Endodermal cell (in vitro differentiated cells): ENCODE measurements at places on chromosomes 5 and 9. TPM values are rescaled to one million over a fixed set of nuclear protein-coding genes. Genes with fewer than 3 reads are reported as not detected.

DNA sequence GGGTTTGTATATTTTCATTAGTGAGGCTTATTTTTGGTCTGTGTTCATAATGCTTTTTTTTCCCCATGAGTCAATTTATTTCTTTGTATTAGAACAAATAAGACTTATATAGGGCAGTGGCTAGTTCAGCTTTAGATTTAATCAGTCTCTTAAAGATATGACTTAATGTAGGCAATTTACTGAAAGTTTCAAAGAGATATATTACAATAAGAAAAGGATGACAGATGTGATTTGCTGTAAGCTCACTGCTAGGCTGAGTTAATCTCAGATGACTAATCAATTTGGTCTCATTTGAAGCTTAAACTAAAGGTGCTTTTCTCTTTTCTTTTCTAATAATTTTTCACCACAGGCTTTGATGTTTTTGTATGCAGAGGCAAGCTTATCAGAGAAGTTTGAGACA is 291.8 kb upstream of the DAP start:
- no peaks in the 10 kb centered on the region for H3K27me3 ChIP-seq
- H3K27ac ChIP-seq = no peak overlapping the region
- no peaks in the 10 kb centered on the region for H3K4me1 ChIP-seq
- DNase-seq = no peak
- H3K36me3 ChIP-seq = no peaks in the 10 kb centered on the region

GRCh38 chr9:137045294-137046087 is 486 bp downstream of the NPDC1 start:
- H3K27me3 ChIP-seq = peaks cover 50% of the 10 kb centered on the region
- peaks cover 6% of the 10 kb centered on the region for H3K4me1 ChIP-seq
- peak; percentile 80 for DNase-seq
- H3K36me3 ChIP-seq = no peaks in the 10 kb centered on the region

DNA sequence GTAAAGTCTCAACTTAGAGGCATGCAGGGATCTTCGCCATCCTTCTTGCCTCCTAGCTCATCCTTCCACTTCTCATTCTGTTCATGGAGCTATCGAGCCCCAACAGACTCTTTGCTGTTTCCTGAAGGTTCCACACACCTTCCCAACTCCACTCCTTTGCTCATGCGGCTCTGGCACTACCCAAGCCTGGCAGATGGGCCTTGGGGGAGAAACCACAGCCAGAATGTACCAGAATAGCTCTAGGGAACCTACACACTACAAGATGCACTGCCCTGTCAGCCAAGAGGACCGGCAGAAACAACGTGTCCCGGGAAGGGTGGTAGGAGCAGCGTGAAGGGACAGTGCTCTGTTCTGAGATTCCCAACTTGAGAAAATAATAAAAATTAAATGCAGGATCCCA is 178.9 kb downstream of the GABBR2 start:
- no peaks in the 10 kb centered on the region for H3K4me1 ChIP-seq
- no peak for DNase-seq
- no peaks in the 10 kb centered on the region for H3K36me3 ChIP-seq
- H3K27me3 ChIP-seq = no peaks in the 10 kb centered on the region

GRCh38 chr9:70613024-70613768 is 198.7 kb upstream of the KLF9 start:
- H3K4me1 ChIP-seq = no peaks in the 10 kb centered on the region
- no peak for DNase-seq
- H3K4me3 ChIP-seq = no peak overlapping the region
- no peaks in the 10 kb centered on the region for H3K27me3 ChIP-seq
- peak overlapping the region; percentile 19 for H3K27ac ChIP-seq

DNA sequence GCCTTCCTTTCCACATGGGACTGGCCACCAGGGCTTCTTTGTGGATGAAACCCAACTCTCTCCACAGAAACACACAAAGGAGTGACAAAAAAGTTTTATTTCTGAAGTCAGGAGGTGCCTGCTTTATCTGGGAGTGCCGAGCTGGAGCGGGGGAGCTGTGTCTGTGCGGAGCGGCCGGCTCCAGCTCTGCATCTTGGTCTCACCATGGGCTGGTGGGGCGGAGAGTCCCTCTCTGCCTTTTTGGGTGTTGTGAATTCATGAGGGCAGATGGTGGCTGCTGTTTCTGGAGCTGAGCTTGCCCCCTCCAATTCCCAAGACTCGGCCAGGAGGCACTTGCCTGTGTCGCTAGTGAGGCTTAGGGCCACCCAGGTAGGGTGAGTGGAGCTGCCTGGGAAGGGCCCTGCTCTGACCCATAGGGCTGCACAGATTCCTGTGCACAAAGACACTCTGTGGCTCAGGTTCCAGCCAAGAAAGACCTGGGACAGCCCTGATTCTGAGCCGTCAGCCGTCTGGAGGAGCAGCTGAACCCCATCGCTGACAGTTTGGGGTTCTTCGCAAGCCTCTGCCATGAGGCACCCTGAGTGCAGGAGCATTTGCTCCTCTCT is 1.4 kb downstream of the DBH start:
- H3K27ac ChIP-seq = no peak overlapping the region
- no peak for DNase-seq

DNA sequence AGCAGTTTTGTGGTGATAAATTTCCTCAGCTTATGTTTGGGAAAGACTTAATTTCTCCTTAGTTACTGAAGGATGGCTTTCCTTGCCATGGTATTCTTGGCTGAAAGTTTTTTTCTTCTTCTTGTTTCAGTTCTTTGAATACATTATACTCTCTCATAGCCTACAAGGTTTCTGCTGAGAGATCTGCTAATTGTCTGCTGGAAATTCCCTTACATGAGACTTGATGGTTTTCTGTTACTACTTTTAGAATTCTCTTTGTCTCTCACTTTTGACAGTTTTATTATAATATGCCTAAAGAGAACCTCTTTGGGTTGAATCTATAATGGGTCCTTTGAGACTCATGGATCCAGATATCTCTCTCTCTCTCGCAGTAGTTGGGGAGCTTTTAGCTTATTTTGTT is 693.6 kb downstream of the PRELID2 start:
- no peaks in the 10 kb centered on the region for H3K4me1 ChIP-seq
- H3K27me3 ChIP-seq = no peaks in the 10 kb centered on the region
- H3K36me3 ChIP-seq = no peaks in the 10 kb centered on the region

- H3K27me3 ChIP-seq = no peaks in the 10 kb centered on the region
- no peak overlapping the region for H3K4me3 ChIP-seq
- H3K36me3 ChIP-seq = peaks cover 87% of the 10 kb centered on the region
- H3K27ac ChIP-seq = no peak overlapping the region
- no peak for DNase-seq
These were observed 14.5 kb downstream of the ANP32B start for GRCh38 chr9:97997330-97998276.

DNA sequence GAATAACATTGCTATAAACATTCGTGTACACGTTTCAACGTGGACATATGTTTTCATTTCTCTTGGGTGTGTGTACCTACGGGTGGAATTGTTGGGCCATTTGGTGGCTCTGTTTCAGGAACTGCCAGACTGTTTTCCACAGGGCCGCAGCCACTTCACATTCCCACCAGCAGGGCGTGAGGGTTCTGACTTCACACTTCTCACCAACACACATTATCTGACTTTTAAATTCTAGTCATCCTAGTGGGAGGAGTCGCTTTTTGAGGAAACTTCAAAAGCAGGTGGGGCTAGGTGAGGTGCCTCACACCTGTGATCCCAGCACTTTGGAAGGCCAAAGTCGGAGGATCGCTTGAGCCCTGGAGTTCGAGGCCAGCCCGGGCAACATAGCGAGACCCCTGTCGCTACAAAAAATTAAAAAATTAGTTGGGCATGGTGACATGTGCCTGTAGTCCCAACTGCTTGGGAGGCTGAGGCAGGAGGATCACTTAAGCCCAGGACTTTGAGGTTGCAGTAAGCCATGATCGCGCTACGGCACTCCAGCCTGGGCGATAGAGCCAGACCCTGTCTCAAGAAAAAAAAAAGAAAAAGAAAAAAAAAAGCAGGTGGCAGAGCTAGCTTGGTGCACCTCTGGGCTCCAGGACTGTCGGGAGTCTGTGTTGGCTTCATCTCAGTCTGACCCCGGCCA is 28.5 kb downstream of the TSPAN17 start:
- no peaks in the 10 kb centered on the region for H3K27me3 ChIP-seq
- H3K27ac ChIP-seq = no peak overlapping the region
- H3K4me1 ChIP-seq = no peaks in the 10 kb centered on the region
- H3K4me3 ChIP-seq = no peak overlapping the region

GRCh38 chr9:36874921-36875320 is 159.1 kb downstream of the PAX5 start:
- no peak overlapping the region for H3K27ac ChIP-seq
- H3K27me3 ChIP-seq = peaks cover 46% of the 10 kb centered on the region
- DNase-seq = no peak
- H3K36me3 ChIP-seq = no peaks in the 10 kb centered on the region
- H3K4me1 ChIP-seq = no peaks in the 10 kb centered on the region
- H3K4me3 ChIP-seq = no peak overlapping the region

- H3K4me1 ChIP-seq = no peaks in the 10 kb centered on the region
- no peak overlapping the region for H3K4me3 ChIP-seq
- DNase-seq = no peak
- no peaks in the 10 kb centered on the region for H3K36me3 ChIP-seq
- H3K27me3 ChIP-seq = peaks cover 16% of the 10 kb centered on the region
- H3K27ac ChIP-seq = no peak overlapping the region
These were observed 60.0 kb upstream of the FOXE1 start for GRCh38 chr9:97793067-97793466.

DNA sequence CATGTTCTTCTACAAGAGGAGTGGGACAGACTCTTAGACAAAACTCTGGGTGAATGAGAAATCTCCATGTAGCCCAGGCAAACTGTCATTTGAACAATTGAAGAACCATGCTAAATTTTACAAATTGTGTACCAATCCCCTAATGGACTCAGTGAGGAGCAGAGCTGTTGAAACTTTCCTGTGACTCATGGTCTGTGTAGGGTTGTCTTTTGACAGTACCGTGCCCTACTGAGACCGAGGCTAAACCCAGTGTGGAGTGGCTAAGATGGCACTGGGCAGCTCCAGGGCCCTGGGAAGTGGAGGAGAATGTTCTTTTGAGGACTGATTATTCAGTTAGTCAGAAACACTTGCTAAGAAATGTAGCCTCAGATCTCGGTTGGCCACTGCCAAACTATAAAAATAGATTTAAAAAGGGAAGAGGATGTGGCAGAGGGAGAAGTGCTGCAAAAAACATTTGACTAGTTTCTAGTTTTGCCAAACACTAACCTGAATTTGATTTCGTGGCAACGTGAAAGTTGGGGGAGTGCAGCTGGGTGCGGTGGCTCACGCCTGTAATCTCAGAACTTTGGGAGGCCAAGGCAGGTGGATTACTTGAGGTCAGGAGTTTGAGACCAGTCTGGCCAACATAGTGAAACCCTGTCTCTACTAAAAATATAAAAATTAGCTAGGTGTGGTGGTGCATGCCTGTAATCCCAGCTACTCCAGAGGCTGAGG is 24.7 kb downstream of the POU4F3 start:
- H3K36me3 ChIP-seq = no peaks in the 10 kb centered on the region
- peaks cover 2% of the 10 kb centered on the region for H3K4me1 ChIP-seq
- no peaks in the 10 kb centered on the region for H3K27me3 ChIP-seq
- no peak overlapping the region for H3K27ac ChIP-seq
- H3K4me3 ChIP-seq = no peak overlapping the region

DNA sequence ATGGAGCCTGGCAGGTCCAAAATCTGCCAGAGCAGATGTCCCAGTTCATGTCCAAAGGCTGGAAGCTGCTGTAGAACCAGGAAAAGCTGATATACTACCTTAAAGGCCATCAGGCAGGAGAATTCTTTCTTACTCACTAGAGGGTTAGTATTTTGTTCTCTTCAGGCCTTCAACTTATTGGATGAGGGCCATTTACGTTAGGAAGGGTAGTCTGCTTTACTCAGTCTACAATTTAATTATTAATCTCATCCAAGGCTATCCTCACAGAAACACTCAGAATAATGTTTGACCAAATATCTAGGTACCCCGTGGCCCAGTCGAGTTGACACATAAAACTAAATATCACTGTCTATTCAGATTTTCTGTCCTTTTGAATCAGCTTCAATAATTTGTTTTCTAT is 437.4 kb downstream of the TLE4 start:
- H3K36me3 ChIP-seq = no peaks in the 10 kb centered on the region
- H3K27ac ChIP-seq = no peak overlapping the region
- no peak for DNase-seq
- no peak overlapping the region for H3K4me3 ChIP-seq
- H3K4me1 ChIP-seq = no peaks in the 10 kb centered on the region

GRCh38 chr5:173703466-173703865 is 87.0 kb upstream of the BOD1 start:
- H3K4me3 ChIP-seq = no peak overlapping the region
- no peaks in the 10 kb centered on the region for H3K27me3 ChIP-seq
- H3K36me3 ChIP-seq = no peaks in the 10 kb centered on the region
- H3K27ac ChIP-seq = no peak overlapping the region

- DNase-seq = no peak
- H3K27ac ChIP-seq = no peak overlapping the region
- no peaks in the 10 kb centered on the region for H3K4me1 ChIP-seq
- H3K36me3 ChIP-seq = no peaks in the 10 kb centered on the region
These were observed 119.5 kb upstream of the PLCXD3 start for GRCh38 chr5:41629897-41630296.

GRCh38 chr5:111782216-111782615 is 25.2 kb upstream of the NREP start:
- H3K4me1 ChIP-seq = peaks cover 7% of the 10 kb centered on the region
- no peak overlapping the region for H3K27ac ChIP-seq
- no peaks in the 10 kb centered on the region for H3K27me3 ChIP-seq
- H3K36me3 ChIP-seq = no peaks in the 10 kb centered on the region
- no peak for DNase-seq
- H3K4me3 ChIP-seq = no peak overlapping the region

DNA sequence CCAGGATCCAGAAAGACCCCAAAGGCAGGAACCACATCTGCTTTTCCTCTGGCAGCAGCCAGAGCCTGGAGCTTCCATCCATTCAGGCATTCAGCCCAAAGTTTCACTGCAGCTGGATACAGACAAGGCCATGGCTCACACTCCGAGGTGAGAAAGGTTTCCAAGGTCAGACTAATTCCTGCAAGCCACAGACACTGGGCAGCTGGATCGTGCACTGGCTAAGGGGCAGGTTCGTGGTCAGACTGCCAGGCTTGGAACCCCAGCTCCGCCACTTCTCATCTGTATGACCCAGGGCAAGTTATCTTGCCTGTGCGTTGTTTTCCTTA is 36.9 kb downstream of the SPOCK1 start:
- H3K4me3 ChIP-seq = no peak overlapping the region
- no peak for DNase-seq
- no peak overlapping the region for H3K27ac ChIP-seq
- H3K4me1 ChIP-seq = no peaks in the 10 kb centered on the region
- H3K27me3 ChIP-seq = peaks cover 31% of the 10 kb centered on the region

GRCh38 chr5:32814141-32814540 is 103.0 kb downstream of the NPR3 start:
- no peaks in the 10 kb centered on the region for H3K27me3 ChIP-seq
- no peak overlapping the region for H3K27ac ChIP-seq
- H3K36me3 ChIP-seq = no peaks in the 10 kb centered on the region
- H3K4me3 ChIP-seq = no peak overlapping the region
- H3K4me1 ChIP-seq = no peaks in the 10 kb centered on the region

- no peaks in the 10 kb centered on the region for H3K27me3 ChIP-seq
- H3K4me1 ChIP-seq = peaks cover 3% of the 10 kb centered on the region
- DNase-seq = peak; percentile 92
- H3K4me3 ChIP-seq = no peak overlapping the region
- H3K27ac ChIP-seq = no peak overlapping the region
These were observed 91.7 kb upstream of the SHB start for GRCh38 chr9:38160613-38161215.

- DNase-seq = no peak
- no peak overlapping the region for H3K4me3 ChIP-seq
- no peaks in the 10 kb centered on the region for H3K27me3 ChIP-seq
- H3K27ac ChIP-seq = no peak overlapping the region
These were observed 33.7 kb downstream of the FBXO10 start for GRCh38 chr9:37542488-37542887.

The CD14 gene
- total RNA-seq = 0.18 TPM in 1 of 3 replicates, not detected in the others

The FGF1 gene
- not detected in 3 replicates for total RNA-seq

The CARTPT gene
- total RNA-seq = not detected in 3 replicates

The PPP3R2 gene
- total RNA-seq = not detected in 2 replicates

The FAM170A gene
- total RNA-seq = not detected in 2 replicates

The CDO1 gene
- 6.9 and 7.6 TPM in 2 replicates for total RNA-seq
